T-cell (primary cell): ENCODE measurements at places on chromosomes 6 and 20. TPM values are rescaled to one million over a fixed set of nuclear protein-coding genes. Genes with fewer than 3 reads are reported as not detected.

Gene LZTS3
- total RNA-seq = 15.0 TPM

Gene CLDN20
- not detected for total RNA-seq

Gene MMP24
- total RNA-seq = not detected

Gene TOX2
- total RNA-seq = 0.38 TPM

Gene NT5E
- 14.9 TPM for total RNA-seq

DNA sequence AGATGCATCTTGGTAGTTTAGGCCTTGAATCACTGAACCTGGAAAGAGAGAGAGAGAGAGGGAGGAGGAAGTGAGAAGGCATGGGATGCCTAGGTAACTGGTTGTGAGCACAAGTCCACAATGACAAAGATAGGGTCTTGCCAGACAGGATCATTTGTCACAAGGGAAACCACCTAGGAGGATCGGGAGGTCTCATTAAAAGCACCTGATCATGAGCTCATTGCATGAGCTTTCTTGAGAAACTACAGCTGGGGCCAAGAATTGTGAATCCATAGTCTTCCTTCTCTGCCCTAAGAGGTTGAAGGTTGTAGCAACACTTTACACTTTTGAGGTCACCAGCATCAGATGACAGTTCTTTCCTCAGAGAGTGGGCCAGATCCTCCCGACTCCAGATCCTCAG is 195.7 kb downstream of the CD83 start:
- no peak overlapping the region for H3K4me3 ChIP-seq
- H3K27ac ChIP-seq = no peak overlapping the region
- H3K4me1 ChIP-seq = peaks cover 4% of the 10 kb centered on the region
- no peaks in the 10 kb centered on the region for H3K27me3 ChIP-seq
- H3K36me3 ChIP-seq = no peaks in the 10 kb centered on the region
- DNase-seq = no peak

DNA sequence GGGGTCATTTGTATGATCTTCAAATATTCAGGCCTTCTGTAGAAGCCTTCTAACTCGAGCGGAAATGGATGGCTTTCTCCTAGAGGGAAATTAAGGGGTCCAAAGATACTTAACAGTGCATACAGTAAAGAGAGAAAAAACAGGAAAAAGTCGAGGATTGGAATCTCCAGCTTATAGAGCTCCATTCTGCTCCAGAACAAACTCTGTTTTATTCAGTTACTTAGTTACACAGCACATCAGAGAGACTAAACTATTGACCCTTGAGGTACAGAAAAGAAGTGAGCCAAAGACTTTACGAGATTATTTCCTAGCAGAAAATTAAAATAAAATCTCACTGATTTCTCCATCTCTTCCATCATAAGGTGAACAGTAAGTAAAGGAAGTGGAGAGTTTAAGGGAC is 43.8 kb upstream of the DSE start:
- H3K4me1 ChIP-seq = no peaks in the 10 kb centered on the region
- H3K27ac ChIP-seq = no peak overlapping the region
- no peaks in the 10 kb centered on the region for H3K27me3 ChIP-seq
- DNase-seq = no peak
- no peaks in the 10 kb centered on the region for H3K36me3 ChIP-seq

DNA sequence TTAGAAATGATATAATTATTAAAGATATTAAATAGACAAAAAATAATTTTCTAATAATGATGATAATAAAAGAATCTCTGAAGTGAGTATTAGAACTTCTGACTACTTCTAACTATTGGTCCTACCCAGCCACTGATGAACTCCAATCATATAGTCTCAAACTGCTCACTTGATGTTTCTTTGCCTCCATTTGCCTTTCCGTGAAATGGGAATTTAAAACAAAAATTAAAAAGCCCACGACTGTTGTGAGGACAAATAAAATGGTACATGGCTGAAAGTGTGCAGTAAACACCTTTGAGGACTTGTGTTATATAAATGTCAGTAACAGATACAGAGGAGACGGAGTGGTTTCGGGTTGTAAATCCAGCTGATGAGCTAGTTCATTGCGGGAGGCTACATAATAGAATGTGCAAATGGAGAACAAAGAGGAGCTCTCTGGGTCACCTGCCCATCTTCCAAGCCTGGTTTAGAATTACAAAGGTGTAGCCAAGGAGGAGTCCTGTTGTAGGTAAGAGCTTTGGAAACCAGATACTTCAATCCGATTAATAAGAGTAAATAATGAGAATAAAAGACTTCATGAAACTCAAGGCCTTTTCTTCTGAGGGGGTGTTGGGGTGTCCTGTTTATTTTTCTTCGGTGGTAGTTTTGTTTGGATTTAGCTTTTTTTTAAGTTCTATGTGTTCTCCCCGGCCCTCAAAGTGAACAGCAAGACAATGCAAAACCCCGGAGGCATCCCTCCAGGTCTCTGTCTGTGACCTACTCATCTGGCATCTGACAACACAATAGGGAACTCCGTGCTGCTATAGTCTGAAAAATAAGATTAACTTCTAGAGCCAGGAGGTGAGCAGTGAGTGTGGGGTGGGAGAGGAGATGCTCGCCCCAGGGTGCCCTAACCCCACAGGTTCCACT is 4.4 kb upstream of the PXDC1 start:
- H3K36me3 ChIP-seq = no peaks in the 10 kb centered on the region
- DNase-seq = no peak
- H3K27me3 ChIP-seq = peaks cover 2% of the 10 kb centered on the region
- H3K4me1 ChIP-seq = no peaks in the 10 kb centered on the region
- no peak overlapping the region for H3K27ac ChIP-seq

- no peaks in the 10 kb centered on the region for H3K27me3 ChIP-seq
- H3K4me3 ChIP-seq = no peak overlapping the region
- H3K4me1 ChIP-seq = peaks cover 13% of the 10 kb centered on the region
- H3K36me3 ChIP-seq = no peaks in the 10 kb centered on the region
- no peak overlapping the region for H3K27ac ChIP-seq
Observed at GRCh38 chr6:110554966-110555460, 78.6 kb upstream of the SLC22A16 start.

- no peak overlapping the region for H3K4me3 ChIP-seq
- peaks cover 7% of the 10 kb centered on the region for H3K4me1 ChIP-seq
- no peaks in the 10 kb centered on the region for H3K27me3 ChIP-seq
- H3K36me3 ChIP-seq = peaks cover 88% of the 10 kb centered on the region
- no peak overlapping the region for H3K27ac ChIP-seq
Observed at GRCh38 chr20:41407607-41408006, 41.0 kb upstream of the EMILIN3 start.

GRCh38 chr6:22001396-22002027 is 295.3 kb downstream of the PRL start:
- no peaks in the 10 kb centered on the region for H3K36me3 ChIP-seq
- no peak overlapping the region for H3K4me3 ChIP-seq
- no peak overlapping the region for H3K27ac ChIP-seq
- H3K4me1 ChIP-seq = no peaks in the 10 kb centered on the region
- H3K27me3 ChIP-seq = no peaks in the 10 kb centered on the region

- DNase-seq = no peak
- no peaks in the 10 kb centered on the region for H3K4me1 ChIP-seq
- no peaks in the 10 kb centered on the region for H3K36me3 ChIP-seq
- no peaks in the 10 kb centered on the region for H3K27me3 ChIP-seq
Observed at GRCh38 chr6:145277358-145278086, 457.8 kb downstream of the EPM2A start.

DNA sequence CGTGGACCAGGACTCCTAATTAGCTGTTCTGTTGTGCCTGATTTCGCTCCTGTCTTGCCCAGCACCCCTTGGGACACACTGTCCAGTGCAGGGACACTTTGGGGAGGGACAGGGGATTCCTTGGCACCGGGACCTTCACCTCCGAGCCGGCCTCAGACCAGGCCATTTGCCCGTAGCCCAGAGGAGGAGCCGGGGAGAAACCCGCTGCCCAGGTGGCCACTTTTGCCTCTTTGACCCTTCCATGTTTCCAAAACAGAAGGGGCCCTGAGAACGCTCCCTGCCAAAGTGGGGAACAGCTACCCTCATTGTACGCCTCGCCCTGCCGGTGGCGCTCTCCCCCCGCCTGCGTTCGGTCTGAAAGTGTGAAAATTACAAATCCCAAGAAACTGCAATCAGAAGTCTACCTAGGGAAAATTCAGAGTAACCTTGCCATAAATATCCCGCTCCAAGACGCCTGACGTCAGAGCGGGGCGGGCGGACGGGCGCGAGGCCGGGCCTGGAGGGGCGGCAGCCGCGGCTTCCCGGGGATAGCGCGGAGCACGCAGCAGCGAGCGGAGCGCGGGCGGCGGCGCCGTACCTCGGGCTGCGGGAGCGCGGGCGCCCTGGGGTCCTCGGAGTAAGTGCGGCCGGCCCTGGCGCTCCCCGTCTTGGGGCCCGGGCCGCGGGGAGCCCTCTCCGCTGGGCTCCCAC is at the start of gene DAAM2:
Gene DAAM2 (plus strand): TSS at position 527 of the 690 bp plus-strand sequence. CDS start 63,927 bp downstream, outside the sequence.
- no peak within 1 kb of the TSS for H3K27ac ChIP-seq
- no peaks in the 10 kb centered on the region for H3K36me3 ChIP-seq
- no peaks in the 10 kb centered on the region for H3K4me1 ChIP-seq
- H3K27me3 ChIP-seq = peaks cover 30% of the 10 kb centered on the region
- DNase-seq = no peak
- H3K4me3 ChIP-seq = no peak within 1 kb of the TSS

DNA sequence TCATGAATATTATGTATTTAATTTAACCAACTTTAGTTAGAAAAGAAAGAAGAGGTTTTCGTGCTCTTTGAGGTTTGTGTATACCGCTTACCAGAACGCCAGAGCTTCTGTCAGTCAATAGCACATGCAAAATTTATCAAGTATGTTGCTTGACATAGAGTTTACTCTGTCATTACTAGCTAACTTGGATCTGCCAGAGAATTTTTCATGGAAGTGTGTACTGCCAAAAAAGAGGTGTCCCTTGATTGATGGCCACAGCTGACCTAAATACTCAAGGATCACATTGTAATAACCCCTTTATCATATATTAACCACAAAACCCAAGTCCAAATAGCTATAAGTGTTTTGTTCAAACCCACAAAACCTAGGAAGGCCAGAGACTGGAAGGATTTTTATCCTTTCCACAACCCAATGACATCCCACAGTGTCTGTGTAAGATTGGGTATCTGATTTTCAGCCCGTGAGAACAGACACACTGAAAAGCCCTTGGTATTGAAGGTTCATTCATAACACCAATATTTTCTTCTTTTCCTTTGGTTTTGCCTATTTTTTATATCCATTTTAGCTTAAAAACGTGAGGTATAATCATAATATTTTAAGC is 194.0 kb upstream of the EYA4 start:
- DNase-seq = no peak
- no peaks in the 10 kb centered on the region for H3K36me3 ChIP-seq
- no peak overlapping the region for H3K27ac ChIP-seq
- no peaks in the 10 kb centered on the region for H3K27me3 ChIP-seq
- no peaks in the 10 kb centered on the region for H3K4me1 ChIP-seq
- H3K4me3 ChIP-seq = no peak overlapping the region

DNA sequence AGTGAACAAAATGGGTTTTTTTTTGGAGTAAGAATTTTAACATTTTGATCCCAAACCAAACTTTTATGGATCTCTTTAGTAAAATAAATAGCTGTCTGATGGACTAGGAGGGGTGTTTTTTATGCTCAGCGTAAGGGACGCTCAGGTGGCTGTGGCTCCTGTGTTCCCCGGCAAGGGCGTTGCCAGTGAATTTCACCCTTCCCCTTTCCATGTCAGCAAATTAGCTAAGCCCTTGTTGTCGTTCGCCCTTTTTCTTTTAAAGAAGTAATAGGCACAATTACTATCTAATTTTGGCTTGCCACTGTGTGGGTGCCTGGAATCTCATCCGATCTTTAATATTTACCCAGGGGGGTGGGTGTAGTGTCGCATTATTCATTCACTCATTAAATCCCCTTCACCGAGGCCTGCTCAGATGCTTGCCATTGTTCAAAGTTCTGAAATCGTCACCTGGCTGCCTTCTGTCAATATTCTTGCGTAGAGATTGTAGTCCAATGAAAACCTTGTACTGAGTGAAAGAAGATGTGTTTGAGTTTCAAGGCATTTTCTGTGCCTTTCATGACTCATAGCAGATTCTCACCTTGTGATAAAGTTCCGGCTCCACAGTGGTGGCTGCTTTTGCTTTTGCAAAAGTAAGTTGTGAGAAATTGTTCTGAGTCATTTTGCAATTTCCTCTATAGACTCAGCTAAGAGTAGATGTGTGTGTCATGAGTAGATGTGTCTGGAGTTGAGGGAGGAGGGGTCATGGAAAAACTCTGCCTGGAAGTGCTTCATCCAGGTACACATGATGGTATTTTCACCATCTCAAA is 40.0 kb upstream of the CLDN20 start:
- H3K4me3 ChIP-seq = no peak overlapping the region
- peak overlapping the region; percentile 58 for H3K27ac ChIP-seq
- H3K4me1 ChIP-seq = peaks cover 11% of the 10 kb centered on the region
- no peaks in the 10 kb centered on the region for H3K36me3 ChIP-seq

- no peak overlapping the region for H3K4me3 ChIP-seq
- DNase-seq = no peak
- peak overlapping the region; percentile 79 for H3K27ac ChIP-seq
- peaks cover 10% of the 10 kb centered on the region for H3K36me3 ChIP-seq
- peaks cover 6% of the 10 kb centered on the region for H3K4me1 ChIP-seq
Observed at GRCh38 chr6:36131511-36132245, 1.4 kb downstream of the MAPK13 start.

DNA sequence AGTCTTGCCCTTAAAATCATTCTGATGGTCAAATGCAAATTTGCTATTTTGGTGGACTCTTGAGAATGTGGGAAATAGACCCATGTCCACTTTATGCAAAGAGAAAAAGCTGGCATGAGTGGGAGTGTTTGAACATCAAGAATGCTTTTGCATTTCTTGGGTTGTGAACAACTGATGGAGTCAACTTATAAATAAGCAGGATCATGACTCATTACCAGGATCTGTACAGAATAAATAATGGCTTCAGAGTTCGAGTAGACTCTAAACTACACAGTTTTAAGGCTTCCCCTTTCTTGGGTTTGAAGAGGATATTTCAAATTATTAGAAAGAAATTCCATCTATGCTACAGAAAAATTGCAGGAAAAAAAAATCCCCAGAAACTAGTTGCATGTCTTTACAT is 195.5 kb downstream of the EYA4 start:
- DNase-seq = no peak
- H3K27me3 ChIP-seq = peaks cover 3% of the 10 kb centered on the region
- H3K4me3 ChIP-seq = no peak overlapping the region
- no peaks in the 10 kb centered on the region for H3K4me1 ChIP-seq

DNA sequence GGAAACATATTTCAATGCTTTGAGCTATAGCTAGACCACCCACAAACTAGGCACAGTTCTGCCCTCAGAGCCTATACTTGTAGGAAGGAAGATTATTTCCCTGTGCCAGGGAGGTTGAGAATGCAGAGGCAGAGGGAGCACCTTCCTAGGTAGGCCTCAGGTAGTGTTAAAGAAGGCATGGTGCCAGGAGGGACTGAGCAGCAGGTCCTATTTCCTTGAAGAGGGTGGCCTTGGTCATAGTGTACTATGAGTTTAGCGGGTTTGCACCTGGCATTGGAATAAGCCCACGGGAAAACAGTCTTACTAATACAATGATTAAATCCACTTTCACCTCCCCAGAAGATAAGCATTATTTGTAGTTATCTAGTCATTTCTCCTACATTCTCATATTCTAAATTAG is 375.4 kb downstream of the CDKAL1 start:
- H3K4me3 ChIP-seq = no peak overlapping the region
- no peak overlapping the region for H3K27ac ChIP-seq
- H3K27me3 ChIP-seq = no peaks in the 10 kb centered on the region
- DNase-seq = no peak

- no peak overlapping the region for H3K27ac ChIP-seq
- peaks cover 14% of the 10 kb centered on the region for H3K36me3 ChIP-seq
- DNase-seq = no peak
Observed at GRCh38 chr6:158627168-158627939, 17.2 kb downstream of the DYNLT1 start.

- H3K4me3 ChIP-seq = no peak overlapping the region
- no peaks in the 10 kb centered on the region for H3K36me3 ChIP-seq
- DNase-seq = no peak
- peaks cover 28% of the 10 kb centered on the region for H3K4me1 ChIP-seq
- H3K27me3 ChIP-seq = no peaks in the 10 kb centered on the region
Observed at GRCh38 chr6:112038756-112039430, 15.0 kb upstream of the CCN6 start.
